ENCODE measurements at places on chromosomes 6 and 20.
A peak's percentile ranks its signal among the peaks of the same experiment; 100 is the strongest.

GRCh38 chr20:48523191-48523995 lies 304.4 kb downstream of the PREX1 start:
- DNase-seq, result peak; percentile 77

DNA sequence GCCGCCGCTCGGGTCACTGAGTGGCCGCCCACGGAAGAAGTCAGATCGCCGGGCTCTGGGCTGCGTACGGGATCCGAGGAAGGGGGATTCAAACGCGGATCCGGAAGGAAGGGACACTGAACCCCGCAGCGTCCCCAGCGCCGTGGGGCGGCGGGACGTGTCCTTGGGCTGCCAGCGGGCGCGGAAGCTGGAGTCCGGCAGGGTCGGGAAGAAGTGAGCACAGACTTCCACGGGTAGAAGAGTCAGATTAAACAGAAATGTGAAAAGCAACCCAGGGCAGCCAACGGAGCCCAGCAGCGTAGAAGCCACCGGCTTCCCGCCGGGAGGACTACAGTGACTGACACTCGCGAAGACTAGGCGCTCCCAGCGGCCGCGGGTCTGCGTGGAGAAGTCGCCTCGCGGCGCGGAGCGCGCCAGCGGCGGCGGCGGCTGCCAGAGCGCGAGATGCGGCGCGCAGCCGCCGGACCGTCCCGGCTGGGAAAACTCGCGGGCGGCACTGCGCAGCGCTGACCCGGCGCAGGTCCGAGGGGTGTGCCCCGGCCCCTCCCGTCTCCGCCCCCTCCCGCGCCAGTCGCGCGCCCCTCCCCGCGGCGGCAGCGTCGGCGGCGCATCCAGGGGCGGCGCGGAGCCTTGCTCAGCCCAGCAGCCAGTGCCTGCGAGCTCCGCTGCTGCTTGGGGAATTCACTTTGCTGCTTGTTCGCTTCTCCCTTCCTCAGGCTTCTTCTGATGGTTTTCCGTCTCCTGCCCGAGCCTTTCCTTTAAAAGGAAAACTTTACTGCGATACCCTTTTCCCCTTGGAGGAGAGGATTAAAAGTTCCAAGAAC lies at the start of gene SAMD5:
Gene SAMD5, plus strand, starts transcription at position 649 of the 824 bp plus-strand sequence. CDS start 239 bp downstream, outside the sequence.
- peak; percentile 77 for DNase-seq

GRCh38 chr20:59829786-59830664 lies 103.4 kb downstream of the SYCP2 start:
- DNase-seq, result no peak

DNA sequence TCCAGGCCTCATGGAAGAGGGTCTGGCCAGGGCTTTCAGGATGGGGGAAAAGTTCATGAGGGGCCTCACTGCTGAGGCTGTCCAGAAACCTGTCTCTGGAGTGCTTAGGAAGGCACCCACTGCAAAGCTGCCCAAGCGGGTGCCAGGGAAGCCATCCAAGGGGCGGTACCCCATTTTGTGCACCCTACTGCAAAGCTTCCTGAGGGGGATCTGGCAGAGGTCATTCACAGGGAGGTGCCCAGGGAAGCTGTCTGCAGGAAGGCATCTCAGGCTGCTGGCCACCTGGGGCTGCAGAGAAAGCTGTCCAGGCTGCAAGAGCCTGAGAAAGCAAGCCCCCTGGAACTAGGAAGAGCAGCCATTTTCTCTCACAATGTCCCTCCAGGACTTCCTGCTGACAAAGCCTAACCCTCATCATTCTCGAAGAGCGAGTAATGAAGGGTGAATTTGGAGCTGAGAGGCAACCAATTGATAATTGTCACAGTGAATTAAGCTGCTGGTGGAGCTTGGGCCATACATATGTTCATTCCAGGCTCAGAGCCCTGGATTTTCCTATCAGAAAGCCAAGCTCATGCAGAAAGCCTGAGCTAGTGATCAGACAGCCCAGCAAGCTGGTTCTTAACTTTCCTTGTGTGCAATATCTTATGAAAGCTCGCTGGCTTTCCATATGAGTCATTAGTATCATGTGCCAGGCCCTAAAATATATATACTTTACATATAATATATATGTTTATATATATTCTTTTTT lies 62.2 kb upstream of the SLC22A16 start:
- no peak for DNase-seq

- peak; percentile 38 for DNase-seq
These were observed 57.2 kb upstream of the ARHGAP18 start for GRCh38 chr6:129766959-129767728.

DNA sequence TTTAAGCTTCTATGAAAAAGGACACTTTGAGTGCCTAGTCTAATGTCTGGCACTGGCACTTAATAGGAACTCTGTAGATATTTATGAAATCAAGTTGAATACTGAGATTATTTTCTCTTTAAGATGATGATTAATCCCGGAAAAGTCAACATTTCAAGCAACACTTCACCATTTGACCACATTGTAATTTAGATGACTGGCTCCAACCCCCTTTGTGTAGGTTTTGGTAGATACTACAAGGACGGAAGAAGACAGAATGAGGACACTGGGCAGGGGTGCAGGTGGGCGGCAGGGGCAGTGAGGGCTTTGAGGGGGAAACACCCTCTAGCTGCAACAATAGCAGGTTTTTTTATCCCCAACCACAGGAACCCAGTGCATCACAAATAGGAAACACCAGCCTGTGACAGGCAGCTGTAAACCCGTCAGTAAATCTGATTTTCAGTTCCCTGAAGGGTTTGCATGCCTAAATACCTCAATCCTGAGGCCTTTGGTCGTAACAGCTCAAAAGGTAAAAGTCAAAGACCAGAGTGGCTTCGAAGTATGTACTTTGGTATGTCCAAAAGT lies 4.6 kb downstream of the DTNBP1 start:
- DNase-seq, result no peak

DNA sequence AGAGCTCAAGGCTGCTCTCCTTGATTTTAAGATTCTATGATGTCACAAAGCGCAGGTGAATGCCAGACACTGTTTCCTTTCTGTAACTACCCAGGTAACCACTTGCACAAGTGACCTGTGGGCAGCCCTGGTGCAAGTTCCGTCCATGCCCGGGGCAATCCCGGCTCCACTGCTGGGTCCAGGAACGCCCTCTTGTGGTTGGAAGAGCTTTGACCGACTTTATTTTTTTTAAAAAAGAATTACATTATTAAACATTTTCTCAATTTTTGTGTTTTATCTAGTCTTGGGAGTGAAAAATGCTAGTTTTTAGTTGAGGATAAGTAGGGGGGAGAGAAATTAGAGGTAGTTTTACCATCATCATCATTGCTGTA lies 695.2 kb downstream of the QKI start:
- DNase-seq, result peak; percentile 59

- DNase-seq, result no peak
These were observed 323.0 kb upstream of the JARID2 start for GRCh38 chr6:14922706-14923460.

- DNase-seq, result no peak
These were observed 129.1 kb downstream of the SASH1 start for GRCh38 chr6:148471624-148472159.

GRCh38 chr20:58017970-58018530 lies 210.4 kb downstream of the ANKRD60 start:
- no peak for DNase-seq

- DNase-seq, result peak; percentile 96
These were observed 285.2 kb downstream of the UST start for GRCh38 chr6:149031859-149032598.

- DNase-seq, result no peak
These were observed 12.3 kb downstream of the EFCAB8 start for GRCh38 chr20:32870985-32871384.

- no peak for DNase-seq
These were observed 4.3 kb downstream of the GFRA4 start for GRCh38 chr20:3658716-3659491.

DNA sequence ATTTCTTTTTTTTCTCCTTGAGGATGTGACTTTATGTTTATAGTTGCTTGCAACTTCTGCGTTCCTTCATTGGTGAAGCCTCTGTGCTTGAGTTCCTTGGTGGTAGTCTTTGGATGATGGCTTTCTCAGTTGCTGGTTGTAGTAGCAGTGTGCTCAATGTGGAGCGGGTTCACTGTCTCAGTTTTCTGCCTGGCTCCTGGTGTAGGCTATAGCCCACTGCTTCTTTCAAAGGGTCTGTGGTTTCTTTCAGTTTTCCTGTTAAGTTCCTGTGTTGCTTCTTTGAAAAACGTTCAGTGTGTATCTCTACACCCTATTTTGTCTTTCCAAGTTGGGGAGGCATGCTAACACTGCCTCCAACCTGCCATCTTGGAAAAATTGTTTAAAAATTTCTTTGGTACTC lies 33.9 kb upstream of the ZBTB24 start:
- no peak for DNase-seq

DNA sequence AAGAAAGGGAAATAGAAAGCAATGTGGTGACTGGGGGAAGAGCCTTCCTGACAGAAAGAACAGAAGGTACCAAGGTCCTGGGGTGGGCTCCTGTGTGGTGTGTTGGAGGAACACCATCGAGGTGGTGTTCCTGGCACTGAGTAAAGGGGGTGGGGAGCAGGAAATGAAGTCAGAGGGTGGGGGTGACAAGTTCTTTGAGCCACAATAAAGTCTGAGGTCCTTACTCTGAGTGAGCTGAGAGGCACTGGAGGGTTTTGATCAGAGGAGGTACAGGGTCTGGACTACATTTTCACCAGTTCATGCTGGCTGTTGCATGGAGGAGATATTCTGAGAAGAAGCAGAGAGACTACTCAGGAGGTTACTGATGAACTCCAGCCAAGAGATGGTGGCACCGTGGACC lies 198.2 kb downstream of the GMPR start:
- no peak for DNase-seq

GRCh38 chr6:146962329-146962728 lies 241.9 kb upstream of the STXBP5 start:
- DNase-seq, result no peak

- no peak for DNase-seq
These were observed 229.2 kb upstream of the SUPT3H start for GRCh38 chr6:45606831-45607400.

GRCh38 chr6:165220045-165220444 lies 89.4 kb downstream of the C6orf118 start:
- no peak for DNase-seq

DNA sequence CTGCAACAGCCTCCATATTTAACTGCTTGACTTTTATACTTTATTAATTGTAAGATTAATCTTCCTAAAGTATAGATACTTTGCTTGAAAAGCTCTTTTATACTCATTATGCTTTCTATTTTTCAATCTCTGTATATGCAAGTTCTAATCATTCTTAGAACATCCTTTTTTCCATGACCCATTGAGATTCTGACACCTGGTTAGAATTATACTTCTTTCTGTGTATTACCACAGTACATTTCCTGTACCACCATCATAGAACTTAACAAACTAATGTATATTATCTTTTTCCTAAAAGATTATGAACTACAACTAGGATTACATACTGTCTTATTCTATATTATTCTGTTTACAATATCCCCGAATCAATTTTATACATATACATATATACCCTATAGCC lies 13.5 kb downstream of the SERINC1 start:
- DNase-seq, result no peak

DNA sequence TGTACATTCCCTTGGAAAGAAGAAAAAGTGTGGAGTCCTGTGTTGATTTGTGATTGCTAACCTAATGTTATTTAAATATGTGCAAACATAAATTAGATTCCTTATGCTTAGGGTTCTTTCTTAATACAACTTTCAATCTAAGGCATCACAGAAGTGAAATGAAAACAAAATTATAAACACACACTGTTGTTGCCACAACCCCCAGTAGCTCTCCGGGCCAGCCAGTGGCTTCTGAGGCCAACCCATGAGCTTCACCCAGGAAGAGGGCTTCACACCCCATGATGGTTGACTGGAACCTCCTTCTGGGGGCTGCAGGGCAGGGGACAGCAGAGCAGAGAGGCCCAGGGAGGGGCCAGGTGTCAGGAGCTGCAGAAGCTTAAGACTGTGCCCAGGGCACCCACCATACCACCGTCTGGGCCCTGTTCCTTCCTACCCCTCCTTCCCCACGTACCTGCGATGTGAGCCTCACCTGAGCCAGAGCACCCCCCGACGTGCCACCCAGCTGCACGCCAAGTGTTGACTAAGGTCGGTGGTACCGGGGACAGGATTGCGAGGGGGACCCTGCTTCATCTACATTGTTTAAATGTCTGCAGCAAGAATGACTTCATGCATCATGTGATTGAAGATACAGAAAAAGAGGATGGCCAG lies 110.5 kb downstream of the FAM120B start:
- DNase-seq, result no peak

DNA sequence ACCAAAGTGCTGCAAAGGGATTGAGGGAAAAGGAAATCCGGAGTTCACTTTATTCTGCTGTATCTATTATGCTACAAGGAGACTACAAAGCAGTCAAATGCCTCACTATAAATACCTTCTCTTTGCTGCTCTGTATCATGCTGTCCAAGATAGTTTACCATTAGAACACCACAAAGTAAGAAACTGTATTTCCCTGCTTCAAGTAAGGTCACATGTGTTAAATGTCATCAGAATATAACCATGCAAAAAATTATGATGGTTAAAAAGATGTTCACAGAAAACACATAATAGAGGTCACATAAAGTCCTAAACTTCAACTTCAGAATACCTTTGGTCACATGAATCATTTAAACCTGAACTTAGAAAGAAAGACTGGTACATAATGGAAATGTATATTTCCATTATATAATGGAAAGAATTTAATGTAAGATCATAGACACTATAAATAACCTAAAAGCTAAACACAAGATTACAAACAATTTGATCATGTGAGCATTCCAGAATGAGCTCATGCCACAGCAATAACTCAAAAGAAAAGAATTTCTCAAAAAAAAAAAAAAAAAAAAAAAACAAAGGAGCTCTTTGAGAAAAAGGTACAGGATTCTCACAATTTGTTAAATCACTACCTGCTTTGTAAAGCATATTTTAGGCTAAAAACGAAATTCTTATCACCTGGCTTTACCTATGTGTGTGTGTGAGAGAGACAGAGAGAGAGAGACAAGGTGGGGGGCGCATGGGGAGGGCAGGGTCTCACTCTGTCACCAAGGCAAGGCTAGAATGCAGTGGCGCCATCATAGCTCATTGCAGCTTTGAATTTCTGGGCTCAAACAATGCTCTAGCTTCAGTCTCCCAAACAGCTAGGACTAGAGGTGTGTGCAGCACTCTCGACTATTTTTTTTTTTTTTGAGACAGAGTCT lies 58.7 kb downstream of the KIF13A start:
- no peak for DNase-seq

GRCh38 chr20:31670371-31671228 lies 32.9 kb downstream of the COX4I2 start:
- no peak for DNase-seq

GRCh38 chr6:150741633-150742200 lies 123.8 kb upstream of the MTHFD1L start:
- DNase-seq, result peak; percentile 42

- no peak for DNase-seq
These were observed 8.7 kb downstream of the B4GALT5 start for GRCh38 chr20:49704932-49705336.

- DNase-seq, result no peak
These were observed 30.3 kb downstream of the SAMD5 start for GRCh38 chr6:147538821-147539220.

Data from MCF 10A (cell line).